ENCODE measurements at places on chromosomes 7 and 10.

- DNase-seq = no peak
These were observed 31.9 kb downstream of the LCOR start for GRCh38 chr10:96863922-96864543.

DNA sequence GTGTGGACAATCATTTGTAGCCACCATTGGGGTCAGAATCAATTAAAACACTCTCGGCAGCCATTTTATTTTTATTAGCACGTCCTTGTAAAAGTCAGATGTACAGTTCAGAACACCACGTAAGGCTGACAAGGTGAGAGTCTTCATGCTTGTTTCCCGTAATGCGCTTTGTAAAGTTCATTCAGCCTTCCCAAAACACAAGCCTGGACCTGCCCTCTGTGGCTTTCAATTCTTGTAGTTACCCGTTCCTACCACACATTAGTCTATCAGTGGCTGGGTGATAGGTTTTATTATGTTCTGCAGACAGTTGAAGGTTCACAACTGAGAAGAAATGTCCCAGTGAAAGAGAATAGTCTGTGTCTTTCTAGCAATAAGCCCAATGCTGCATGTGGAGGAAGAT, 35.4 kb downstream of the GAD2 start:
- no peak for DNase-seq

DNA sequence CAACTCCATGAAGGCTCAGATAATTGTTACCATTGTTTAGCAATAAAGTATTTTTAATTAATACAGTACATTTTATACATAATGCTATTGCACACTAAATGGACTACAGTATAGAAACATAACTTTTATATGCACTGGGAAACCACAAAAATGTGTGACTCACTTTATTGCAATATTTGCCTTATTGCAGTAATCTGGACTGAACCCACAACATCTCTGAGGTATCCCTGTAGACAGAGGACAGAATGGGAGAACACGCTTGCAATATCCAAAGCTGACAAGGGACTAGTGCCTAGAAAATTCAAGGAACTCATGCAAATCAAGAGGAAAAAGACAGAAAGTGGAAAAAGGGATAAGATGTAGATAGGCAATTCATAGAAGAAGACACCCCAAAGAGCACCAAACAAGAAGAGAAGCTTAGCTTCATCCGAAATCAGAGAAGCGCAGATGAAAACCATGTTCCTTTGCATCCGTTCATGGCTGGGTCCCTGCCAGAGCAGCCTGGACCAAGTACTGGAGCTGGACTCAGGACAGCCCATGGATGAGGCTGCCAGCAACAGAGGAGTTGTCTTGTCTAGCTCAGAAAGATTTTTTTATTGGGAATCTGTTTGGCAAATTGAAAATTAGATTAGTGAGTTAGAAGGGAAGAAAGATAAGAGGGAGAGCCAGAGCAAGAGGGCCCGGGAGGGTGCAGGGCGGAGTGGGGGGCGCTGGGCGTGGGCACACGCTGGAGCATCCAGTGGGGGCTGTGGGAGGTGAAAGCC, 16.0 kb upstream of the GALNTL5 start:
- DNase-seq = no peak

DNA sequence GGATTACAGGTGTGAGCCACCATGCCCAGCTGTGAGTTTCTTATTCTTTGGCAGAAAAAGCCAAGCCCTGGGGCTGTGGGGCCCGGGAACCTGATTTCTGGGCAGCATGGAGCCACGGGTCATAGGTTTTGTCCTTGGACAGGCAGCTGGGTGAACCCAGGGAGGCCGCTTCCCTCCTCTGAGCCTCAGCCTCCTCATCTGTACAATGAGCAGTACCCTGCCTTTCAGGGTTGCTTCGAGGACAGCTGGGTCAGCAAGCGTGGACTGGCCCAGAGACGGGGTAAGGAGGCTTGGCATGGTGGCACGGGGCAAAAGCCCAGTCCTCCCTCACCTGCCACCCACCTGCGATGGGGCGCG, 84.1 kb upstream of the GNA12 start:
- no peak for DNase-seq

GRCh38 chr10:112434988-112435619, 11.6 kb downstream of the ZDHHC6 start:
- DNase-seq = no peak

GRCh38 chr7:83072576-83073517, 89.8 kb downstream of the PCLO start:
- no peak for DNase-seq

GRCh38 chr7:157978766-157979165, 608.9 kb downstream of the PTPRN2 start:
- DNase-seq = no peak

DNA sequence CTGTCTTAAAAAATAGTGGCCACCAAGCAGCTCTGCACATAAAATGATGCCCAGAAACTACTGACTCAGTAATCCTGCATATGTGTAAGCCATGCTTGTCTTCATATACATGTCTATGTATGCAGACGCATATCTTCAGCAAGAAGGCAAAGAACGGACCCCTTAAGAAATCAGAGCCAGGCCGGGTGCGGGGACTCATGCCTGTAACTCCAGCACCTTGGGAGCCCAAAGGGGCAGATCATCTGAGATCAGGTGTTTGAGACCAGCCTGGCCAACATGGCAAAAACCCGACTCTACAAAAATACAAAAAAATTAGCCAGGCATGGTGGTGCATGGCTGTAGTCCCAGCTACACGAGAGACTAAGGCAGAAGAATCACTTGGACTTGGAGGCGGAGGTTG, 295.0 kb downstream of the TCERG1L start:
- no peak for DNase-seq

DNA sequence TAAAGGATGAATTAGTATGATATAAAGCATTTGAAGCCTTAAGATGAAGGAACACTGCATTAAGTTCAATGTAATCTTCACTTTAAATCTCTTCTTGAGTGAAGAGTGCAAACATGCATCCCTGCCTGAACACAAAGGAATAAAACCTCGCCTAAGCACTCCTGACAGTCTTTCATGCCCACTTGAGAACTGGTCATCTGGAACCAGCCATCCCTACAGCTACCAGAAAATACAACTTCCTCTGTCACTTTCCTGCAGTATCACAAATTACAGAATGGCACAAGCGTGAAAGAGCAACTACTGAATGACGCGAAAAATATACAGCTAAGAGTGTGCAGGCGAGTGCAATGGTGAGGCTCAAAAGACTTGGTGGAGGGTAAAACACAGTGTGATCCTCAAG, 1079.9 kb downstream of the CNTNAP2 start:
- no peak for DNase-seq

DNA sequence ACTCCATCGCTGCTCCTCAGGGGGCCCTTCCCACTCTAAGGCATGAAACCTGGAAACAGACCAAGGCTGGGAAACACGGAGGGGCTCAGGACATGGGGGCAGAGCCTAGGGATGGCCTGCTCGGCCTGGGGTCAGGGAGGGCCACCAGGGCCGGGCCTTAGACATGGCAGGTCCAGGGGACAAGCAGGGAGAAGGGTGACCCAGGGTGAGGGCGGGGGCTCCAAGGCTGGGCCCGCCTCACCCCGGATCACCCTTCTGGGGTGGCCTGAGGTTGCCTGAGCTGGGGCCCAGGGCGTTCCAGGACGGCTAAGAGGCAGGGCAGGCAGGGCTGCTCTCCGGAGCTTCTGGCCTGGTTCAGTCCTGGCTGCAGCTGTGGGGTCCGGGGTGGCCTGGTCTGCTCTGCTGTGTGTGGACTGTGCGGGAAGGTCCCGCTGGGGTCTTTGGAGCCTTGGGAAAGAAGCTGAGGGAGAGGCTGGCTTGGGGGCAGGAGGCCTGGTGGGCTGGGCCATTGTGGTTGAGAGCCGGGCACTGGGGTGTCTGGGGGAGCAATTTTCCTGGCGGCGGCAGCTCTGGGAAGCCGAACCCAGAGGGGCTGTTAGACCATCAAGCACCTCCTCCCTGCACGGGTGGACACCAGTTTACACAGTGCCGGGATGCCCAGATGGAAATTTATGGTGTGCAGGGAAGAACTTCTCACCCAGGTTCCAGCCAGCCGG, 52.2 kb downstream of the UNCX start:
- no peak for DNase-seq

DNA sequence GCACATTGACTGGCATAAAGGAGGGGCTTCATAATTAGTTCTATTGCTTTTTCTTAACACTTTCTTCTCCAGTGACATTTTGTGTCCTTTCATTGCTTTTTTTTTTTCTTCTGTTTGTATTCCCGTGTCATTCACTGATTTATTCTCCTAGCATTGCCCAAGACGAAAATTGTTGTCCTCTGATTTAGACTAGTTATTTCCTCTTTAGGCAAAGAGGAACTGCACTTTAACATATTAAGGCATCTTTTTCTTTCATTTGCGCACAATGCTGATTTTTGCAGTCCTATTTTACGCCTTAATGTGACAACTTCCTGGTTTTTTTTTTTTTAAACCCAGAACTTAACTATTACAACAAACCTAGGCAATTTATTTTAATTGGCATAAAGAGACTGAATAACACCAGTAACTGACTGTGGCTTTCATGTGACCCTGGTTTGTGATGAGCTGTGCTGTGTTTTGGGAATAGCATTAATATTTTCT, 39.7 kb downstream of the ARID5B start:
- no peak for DNase-seq

- DNase-seq = no peak
These were observed 973 bp downstream of the GPR158 start for GRCh38 chr10:25175527-25176420.

- no peak for DNase-seq
These were observed 623.2 kb downstream of the GATA3 start for GRCh38 chr10:8677642-8678041.

DNA sequence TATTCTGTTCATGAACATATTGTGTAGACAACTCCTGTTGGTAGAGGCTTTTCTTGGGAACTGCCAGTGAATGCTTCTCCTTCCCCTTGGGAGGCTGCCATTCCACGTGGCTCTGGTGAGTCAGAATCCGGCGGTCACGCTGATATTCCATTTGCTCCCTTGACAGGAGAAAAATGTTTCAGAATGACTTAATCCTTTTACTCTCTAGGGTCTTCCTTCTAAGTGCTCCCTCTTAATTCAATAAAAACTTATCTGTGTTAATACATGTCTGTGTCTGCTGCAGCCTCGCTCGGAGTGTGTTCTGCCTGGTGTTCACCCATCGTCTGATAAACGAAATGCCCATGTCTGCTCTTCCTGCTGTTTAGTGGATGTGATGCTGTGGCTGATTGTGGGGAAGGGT, 278.6 kb downstream of the ARHGAP12 start:
- DNase-seq = no peak

DNA sequence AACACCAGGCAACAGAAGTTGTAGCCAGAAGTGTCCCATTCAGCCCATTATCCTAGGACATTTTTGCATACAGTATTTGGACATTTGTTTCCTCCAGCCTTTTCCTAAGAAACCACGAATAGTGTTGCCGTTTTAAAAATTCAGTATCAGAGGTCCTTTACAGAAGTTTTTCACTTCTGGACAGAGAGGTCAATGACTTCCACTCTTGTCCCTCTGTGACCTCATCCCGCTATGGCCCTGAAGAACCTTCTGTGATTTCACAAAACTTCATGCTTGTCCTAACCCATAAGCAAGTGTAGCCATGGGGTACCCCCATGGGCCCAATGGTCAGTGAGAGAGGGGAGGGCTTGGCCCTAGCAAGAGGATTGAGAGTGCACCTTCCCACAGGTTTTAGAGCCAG, 364.8 kb downstream of the TNS3 start:
- DNase-seq = no peak

- DNase-seq = no peak
These were observed 11.4 kb downstream of the MTURN start for GRCh38 chr7:30146127-30146612.

DNA sequence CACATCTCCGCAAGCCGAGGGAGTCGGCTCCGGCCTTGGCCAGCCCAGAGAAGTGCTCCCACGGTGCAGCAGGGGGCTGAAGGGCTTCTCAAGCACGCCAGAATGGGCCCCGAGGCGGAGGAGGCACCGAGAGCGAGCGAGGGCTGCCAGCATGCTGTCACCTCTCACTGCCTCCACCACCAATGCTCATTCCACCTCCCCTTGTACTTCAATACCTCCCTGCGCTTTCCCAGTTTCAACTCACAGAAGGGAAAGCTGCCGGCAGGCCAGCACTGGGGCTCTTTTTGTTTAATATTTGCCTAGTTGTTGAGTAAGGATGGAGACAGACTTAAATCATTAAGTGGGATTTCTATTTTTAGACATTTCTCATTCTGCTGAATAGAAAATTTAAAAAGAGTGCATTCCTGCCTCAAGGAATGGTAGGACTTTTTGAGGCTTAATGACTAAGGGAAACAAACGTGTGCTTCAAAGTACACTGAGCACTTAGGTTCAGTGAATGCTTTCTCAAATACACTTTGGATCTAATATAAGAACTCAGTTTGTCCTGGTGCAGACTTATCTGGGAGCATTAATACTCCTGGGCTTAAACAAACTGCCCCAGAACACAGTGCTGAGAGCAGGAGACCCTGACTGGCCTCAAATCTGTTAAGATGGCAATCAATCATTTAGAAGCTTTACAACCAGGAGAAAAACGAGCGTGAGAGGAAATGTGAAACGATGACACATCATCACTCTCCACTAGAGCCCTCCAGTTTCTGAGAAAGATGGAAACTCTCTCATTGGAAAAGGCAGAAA, 131.2 kb downstream of the RALA start:
- no peak for DNase-seq

DNA sequence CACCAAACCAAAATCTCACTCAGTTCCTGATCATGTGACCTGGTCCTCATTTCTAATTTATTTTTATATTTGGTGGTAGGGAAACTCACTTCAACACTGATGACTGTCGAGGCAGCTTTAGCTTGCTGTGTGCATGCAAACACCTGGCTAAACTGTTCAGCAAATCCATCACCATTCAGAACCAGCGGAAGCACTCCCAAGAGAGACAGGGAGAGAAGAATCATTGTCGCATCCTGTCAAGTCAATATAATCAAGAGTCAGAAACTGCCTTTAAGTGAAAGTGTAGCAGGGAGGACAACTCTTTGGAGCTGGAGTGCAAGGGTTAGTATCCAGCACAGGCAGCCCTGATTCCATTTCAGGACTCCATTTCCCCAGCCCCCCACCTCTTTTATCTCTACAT, 300.7 kb downstream of the XPNPEP1 start:
- no peak for DNase-seq

- no peak for DNase-seq
These were observed 108.3 kb downstream of the CYP26A1 start for GRCh38 chr10:93182049-93182327.

- no peak for DNase-seq
These were observed 13.1 kb upstream of the CAMK2G start for GRCh38 chr10:73887294-73888039.
